ENCODE measurements at places on chromosomes 16 and 17.

GRCh38 chr17:50316016-50316587, 29.8 kb upstream of the XYLT2 start:
- DNase-seq: no peak

DNA sequence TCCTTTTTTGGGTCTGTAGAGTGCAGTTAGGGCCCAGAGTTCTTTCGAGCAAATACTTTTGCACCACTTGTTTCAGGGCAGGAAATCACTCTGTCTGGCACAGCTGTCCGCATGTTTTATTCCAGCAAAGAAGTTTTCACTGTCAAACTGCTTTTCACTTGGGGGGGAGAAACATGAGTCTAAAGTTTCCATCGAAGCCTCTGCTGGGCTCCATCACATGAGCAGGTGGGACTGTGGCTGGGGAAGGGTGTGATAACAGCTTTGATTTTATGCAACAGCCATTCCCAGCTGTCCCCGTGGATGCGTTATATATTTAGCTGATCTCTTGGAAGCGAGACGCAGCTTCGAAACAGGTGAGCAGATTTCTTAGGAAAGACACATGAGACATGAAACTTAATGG, 288.6 kb downstream of the SNX29 start:
- DNase-seq: no peak

- DNase-seq: no peak
Observed at GRCh38 chr17:15185625-15185991, 79.5 kb downstream of the PMP22 start.

GRCh38 chr17:59238906-59239305, 18.6 kb downstream of the GDPD1 start:
- no peak for DNase-seq

- DNase-seq: no peak
Observed at GRCh38 chr17:5866978-5867377, 203.2 kb upstream of the WSCD1 start.

DNA sequence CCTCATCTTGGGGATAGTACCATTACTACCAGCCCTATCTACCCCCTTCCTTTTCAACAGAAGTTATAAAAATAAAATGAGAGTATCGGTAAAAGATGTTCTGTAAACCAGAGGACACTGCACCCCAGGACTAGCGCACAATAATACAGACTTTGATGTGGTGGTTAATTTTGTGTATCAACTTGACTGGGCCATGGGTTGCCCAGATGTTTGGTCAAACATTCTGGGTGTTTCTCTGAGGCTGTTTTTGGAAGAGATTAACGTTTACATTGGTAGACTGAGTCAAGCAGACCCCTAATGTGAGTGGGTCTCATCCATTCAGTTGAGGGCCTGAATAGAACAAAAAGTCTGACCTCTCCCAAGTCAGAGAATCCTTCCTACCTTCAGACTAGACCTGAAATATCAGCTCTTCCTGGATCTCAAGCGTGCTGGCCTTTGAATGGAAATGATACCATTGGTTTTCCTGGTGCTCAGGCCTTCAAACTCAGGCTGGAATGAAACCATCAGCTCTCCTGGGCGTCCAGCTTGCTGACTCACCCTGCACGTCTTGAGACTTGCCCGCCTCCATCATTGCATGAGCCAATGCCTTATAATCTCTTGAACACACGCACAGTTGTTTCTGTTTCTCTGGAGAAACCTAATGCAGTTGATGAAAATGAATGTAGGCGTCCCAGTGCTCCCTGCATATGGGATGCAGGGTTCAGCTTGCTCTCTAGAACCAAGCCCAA, 10.1 kb downstream of the MRM1 start:
- DNase-seq: no peak

DNA sequence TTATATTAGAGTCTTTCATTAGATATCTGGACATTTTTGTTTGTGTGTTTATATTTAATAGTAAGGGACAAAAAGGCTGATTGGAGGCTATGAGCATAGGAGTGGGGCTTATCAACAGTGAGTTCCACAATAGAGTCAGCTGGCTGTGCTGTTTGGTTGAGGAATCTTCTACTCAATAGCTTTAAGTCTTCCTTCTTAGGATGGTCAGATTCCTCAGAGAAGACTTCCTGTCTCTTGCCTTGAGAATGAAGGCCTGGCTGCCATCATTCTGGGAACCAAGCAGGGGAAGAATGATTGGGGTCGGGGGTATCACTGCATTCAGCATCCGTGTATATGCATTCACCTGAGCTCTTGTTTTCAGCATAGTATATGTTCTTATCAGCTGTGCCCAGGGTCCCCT, 31.9 kb upstream of the ABCC11 start:
- DNase-seq: no peak

GRCh38 chr16:72858665-72859493, 189.0 kb downstream of the ZFHX3 start:
- no peak for DNase-seq

- DNase-seq: no peak
Observed at GRCh38 chr17:18043491-18043890, 4.3 kb downstream of the GID4 start.

Data from effector memory CD8-positive, alpha-beta T cell (primary cell).